ENCODE measurements at places on chromosomes 7 and 10.

DNA sequence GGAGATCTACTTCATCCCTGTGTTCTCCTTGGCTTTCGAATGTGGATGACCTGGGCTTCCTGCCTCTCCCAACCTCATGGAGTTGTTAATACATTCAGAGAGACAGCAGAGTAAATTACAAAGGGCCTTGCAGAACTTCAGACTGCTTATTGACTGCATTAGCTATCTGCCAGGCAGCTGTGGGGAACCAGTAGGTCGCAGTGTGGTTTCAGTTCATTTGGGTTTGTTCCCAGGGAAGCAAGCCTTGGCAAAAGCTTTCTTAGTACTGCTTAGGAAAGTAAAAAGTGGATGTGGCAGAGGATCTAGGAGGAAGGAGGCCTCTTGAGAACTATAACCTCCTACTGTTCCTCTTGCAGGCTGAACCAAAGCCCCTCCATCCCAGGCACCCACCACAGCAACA lies 9.2 kb downstream of the NPFFR1 start:
- no peak for DNase-seq

GRCh38 chr7:116834815-116835504 lies 27.4 kb upstream of the CAPZA2 start:
- no peak for DNase-seq

- DNase-seq = no peak
These were observed 824.6 kb upstream of the IGFBP3 start for GRCh38 chr7:46745707-46746090.

GRCh38 chr10:17354781-17355180 lies 99.6 kb downstream of the ST8SIA6 start:
- no peak for DNase-seq

GRCh38 chr7:147775516-147776284 lies 814.9 kb upstream of the C7orf33 start:
- no peak for DNase-seq

DNA sequence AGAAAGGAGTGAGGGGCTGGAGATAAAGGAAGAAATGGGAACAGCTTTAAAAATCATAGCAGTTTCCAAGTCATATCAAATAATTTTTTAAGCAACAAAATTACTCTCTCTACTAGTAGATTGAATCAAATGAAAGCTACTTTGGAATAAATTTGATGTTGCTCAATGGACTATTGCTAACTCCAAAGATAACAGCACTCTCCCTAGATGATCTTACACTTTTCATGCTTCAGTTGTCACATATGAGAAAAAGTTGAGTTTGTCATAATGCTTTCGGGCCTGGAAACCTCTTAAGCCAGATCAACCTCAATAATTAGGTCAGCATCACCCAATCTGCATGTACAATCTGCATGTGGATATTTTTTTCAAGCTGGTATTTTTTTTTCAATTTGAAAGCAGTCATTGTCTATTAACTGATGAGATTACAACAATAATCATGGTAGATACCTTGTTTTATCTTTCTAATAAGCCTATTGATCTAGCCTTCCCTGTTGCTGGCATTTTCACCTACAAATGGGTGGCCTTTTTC lies 31.3 kb downstream of the LIPJ start:
- DNase-seq = no peak

GRCh38 chr10:50280049-50280841 lies 28.9 kb upstream of the ASAH2 start:
- DNase-seq = no peak

DNA sequence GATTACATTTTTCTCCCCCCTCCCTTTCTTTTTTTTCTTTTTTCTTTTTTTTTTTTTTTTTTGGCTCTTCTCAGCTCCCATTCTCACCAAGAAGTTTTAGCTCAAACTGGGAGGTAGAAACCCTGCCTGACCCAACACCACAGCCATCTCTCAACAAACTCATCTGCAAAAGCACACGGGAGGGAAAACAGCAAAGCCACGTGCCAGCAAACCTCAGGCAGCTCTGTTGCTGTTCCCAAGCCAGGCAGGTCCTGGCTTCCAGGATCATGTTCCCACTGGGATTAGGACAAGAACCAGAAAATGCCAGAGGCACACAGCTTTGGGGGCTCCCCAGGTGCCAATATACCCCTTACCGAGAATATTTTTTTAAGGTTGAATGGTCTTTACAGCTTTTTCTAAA lies 56.7 kb downstream of the ITIH5 start:
- DNase-seq = no peak

- no peak for DNase-seq
These were observed 84.4 kb upstream of the TNS3 start for GRCh38 chr7:47666164-47666862.

DNA sequence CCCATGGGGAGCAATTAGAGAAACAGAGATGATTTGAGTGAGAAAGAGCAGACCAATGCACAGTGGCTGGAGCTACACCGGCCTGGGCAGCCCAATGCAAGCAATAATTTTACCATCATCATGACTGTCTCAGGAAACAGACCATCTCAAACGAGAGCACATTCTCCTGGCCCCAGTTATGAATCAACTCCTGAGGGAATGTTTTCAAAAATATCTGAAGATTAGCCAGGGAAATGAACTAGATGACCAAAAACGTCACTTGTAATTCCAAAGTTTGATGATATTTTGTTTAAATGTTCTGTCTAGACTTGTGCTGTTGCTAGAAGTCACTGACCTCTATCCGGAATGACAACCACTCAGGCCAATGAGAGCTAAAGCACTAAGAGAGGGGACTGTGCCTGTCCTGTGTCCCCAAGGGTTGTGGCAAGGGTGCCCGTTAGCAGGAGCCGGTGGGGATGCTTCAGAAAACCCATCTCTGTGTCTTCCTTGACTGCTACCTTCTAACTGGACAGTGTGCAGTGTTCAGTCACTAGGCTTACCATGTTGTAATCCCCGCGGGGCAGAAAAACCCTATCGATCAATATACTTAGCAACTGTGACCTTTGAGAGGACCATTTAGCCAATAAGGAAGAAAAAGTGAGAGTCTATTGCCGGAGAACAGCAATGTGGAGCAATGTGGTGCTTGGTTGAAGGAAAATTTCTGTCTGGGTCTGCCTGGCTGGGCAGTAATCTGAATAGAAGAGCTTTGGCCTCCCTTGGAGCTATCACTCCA lies 202.4 kb downstream of the ADAM12 start:
- no peak for DNase-seq

DNA sequence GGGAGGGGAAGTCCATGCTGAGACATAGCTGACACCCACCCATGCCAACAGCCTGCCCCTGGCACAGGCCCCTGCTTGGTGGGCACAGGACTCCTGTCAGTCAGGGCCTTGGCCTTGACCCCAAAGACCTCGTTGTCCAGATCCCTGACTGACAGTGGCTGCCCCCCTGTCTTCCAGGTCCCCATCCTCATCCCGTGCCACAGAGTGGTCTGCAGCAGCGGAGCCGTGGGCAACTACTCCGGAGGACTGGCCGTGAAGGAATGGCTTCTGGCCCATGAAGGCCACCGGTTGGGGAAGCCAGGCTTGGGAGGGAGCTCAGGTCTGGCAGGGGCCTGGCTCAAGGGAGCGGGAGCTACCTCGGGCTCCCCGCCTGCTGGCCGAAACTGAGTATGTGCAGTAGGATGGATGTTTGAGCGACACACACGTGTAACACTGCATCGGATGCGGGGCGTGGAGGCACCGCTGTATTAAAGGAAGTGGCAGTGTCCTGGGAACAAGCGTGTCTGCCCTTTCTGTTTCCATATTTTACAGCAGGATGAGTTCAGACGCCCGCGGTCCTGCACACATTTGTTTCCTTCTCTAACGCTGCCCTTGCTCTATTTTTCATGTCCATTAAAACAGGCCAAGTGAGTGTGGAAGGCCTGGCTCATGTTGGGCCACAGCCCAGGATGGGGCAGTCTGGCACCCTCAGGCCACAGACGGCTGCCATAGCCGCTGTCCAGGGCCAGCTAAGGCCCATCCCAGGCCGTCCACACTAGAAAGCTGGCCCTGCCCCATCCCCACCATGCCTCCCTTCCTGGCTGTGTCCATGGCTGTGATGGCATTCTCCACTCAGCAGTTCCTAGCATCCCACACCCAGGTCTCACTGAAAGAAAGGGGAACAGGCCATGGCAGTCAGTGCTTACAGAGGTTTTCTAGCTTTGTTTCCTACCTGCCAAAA lies 197.2 kb downstream of the EBF3 start:
- DNase-seq = no peak

GRCh38 chr7:142646386-142647140 lies 102.7 kb upstream of the PRSS1 start:
- no peak for DNase-seq

DNA sequence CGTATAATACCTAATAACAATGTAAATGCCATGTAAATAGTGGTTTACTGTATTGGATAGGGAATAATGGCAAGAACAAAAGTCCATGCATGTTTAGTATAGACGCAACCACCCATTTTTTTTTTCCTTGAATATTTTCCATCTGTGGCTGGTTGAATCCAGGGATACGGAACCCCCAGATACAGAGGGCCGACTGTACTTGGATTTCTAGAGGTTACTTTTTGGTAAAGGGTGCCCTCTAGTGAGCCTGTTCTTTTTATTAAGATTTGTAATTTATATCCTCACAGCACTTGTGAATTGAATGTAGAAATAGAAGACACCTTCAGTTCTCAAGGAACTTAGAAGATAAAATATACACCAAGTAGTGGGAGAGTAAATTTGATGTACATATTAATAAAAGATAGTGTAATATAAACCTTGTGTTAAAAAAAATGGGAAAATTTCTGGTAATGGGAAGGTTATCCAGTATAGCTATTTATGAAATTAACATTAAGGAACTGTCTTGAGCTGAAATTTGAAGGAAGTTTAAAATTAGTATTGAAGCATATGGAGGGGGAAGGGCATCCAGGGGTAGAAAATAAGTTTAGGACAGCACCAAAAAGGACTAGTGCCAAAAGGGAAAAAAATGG lies 32.0 kb downstream of the EXOC6 start:
- no peak for DNase-seq

DNA sequence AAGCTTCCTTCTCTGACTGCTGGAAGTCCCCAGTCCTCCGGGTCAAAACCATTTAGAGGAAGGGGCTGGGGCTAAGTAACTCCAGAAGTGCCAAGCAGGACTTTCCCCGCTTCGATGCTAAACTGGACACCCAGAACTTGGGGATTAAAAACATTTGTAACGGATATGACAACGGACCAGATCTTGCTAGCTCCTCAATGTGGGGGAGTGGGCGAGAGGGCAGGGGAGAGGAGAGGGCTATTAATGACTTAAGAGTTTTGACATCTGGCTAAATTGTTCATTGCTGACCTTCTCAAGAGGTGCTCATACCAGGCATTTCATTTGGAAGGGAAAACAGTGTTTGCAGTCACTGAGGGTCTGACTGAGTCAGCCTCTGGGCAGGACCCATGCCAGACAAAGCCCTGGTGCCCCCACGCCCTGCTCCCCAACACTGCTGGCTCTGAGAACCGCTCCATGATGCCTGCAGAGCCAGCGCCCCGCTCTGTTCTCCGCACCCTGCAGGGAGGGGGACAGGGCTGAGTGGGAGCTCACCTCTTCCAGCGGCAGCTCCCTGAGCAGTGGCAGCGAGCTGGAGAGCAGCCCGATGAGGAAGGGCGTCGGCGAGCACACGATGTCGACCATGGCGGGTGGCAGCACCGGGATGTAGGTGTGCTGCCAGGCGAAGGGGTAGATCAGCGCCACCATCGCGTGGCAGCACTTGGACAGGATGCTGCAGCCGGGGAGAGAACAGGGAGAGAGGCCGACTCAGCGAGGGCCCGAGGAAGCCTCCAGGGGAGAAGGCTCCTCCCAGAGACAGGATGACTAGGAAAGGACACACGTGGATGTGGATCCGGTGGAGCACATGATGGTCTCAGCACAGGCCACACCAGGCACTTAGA lies 47.7 kb upstream of the MKRN1 start:
- no peak for DNase-seq

DNA sequence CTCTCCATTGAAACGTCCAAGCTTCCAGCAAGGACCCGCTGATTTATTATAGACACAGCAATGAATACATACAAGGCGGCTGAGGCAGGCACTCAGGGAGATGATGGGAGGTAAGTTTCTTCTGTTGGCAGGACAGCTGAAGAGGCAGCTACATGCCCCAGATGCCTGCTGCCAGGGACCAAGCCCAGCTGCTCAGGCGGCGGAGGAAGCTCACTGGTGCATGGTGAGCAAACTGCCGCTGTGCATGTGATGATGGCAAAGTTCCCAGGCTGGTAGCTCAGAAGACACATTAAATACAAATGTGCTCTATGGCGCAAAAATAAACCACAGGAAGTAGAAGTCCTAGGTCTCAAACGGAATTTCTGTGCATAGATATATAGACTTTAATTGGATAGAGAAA lies 2.3 kb downstream of the DNTT start:
- DNase-seq = no peak

- no peak for DNase-seq
These were observed 38.8 kb downstream of the R3HCC1L start for GRCh38 chr10:98173260-98173659.

DNA sequence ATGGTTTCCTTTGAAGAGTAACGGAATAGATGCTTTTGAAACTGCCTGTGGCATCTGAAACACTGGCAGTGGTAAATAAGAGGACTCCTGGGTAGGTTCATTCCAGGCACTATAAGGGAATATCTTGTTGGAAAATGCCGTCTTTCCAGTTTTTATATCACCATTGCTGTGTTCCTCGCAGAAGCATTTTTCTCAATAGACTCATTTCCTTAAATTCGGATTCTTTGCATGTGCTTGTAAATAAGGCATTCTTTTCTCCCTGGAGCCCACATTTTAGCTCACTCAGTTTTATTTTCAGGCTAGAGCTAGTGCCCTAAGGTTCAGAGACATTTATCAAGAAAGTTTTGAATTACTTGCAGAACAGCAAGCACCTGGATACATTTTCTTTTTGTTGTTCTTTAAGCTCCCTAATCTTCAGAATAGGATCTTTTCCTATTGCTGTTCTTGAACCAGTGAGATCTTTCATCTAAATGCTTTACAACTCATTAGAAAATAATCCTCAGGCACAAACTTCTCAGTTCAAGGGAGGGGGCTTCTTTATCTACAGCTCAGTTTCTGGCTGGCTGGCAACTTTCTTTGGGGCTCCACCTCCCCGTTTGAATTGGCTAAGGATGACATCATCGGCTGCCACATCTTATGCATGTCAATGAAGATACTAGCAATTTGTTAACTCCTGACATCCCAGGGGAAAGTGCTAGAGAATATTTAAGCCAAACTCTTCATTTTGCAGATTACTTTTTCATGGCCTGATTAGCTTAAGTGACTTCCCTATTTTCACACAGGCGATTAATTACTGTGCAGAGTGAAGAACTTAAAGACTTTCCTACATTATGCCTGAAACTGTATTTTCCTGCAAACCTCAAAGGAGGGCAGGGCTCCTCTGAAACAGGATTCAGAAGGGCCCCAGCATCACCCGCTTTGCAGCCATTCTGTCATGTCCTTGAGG lies 133.7 kb upstream of the RSU1 start:
- DNase-seq = no peak

GRCh38 chr10:72310241-72310633 lies 36.5 kb downstream of the DDIT4 start:
- DNase-seq = no peak

Data from Panc1 (cell line).